ENCODE measurements at places on chromosomes 12 and 14. TPM values are rescaled to one million over a fixed set of nuclear protein-coding genes. Genes with fewer than 3 reads are reported as not detected.

Gene STAC3
- total RNA-seq, result 4.7 TPM

Gene CSRNP2
- total RNA-seq, result 13.7 TPM

Gene GYS2
- total RNA-seq, result not detected

Gene NKX2-8
- not detected for total RNA-seq

Gene RNU4-1
- total RNA-seq, result 2,200 TPM

Gene BCL2L2
- 3.0 TPM for total RNA-seq

Gene NPFF
- total RNA-seq, result not detected

Gene CCNT1
- total RNA-seq, result 50.3 TPM

Gene ADSS1
- total RNA-seq, result 0.51 TPM

Gene IAPP
- total RNA-seq, result not detected

Gene SMCO3
- total RNA-seq, result not detected

Gene FIGNL2
- 0.26 TPM for total RNA-seq

Gene FAM90A1
- total RNA-seq, result 0.08 TPM

Gene THTPA
- total RNA-seq, result 10.3 TPM

Gene PLD4
- not detected for total RNA-seq

Gene DDX23
- 117 TPM for total RNA-seq

Gene EIF2S3B
- total RNA-seq, result 2.6 TPM

Gene RTN1
- total RNA-seq, result not detected

Gene OR4L1
- not detected for total RNA-seq

Gene NRIP2
- not detected for total RNA-seq

Gene INTS13
- total RNA-seq, result 44.7 TPM

Gene NTN4
- total RNA-seq, result not detected

Gene VRTN
- total RNA-seq, result not detected

Gene ST8SIA1
- total RNA-seq, result 0.19 TPM

Gene OVCH1
- not detected for total RNA-seq

Gene SLC7A8
- total RNA-seq, result 0.40 TPM

Gene SLC10A1
- not detected for total RNA-seq
